ENCODE measurements at places on chromosomes 1 and 21. TPM values are rescaled to one million over a fixed set of nuclear protein-coding genes. Genes with fewer than 3 reads are reported as not detected.

The HIVEP3 gene
- 2.0 TPM for total RNA-seq

The PRRX1 gene
- total RNA-seq, result 101 TPM

The SLAMF9 gene
- 0.28 TPM for total RNA-seq

The SPRR1B gene
- total RNA-seq, result not detected
